ENCODE measurements at places on chromosomes 1 and 21. TPM values are rescaled to one million over a fixed set of nuclear protein-coding genes. Genes with fewer than 3 reads are reported as not detected.

DNA sequence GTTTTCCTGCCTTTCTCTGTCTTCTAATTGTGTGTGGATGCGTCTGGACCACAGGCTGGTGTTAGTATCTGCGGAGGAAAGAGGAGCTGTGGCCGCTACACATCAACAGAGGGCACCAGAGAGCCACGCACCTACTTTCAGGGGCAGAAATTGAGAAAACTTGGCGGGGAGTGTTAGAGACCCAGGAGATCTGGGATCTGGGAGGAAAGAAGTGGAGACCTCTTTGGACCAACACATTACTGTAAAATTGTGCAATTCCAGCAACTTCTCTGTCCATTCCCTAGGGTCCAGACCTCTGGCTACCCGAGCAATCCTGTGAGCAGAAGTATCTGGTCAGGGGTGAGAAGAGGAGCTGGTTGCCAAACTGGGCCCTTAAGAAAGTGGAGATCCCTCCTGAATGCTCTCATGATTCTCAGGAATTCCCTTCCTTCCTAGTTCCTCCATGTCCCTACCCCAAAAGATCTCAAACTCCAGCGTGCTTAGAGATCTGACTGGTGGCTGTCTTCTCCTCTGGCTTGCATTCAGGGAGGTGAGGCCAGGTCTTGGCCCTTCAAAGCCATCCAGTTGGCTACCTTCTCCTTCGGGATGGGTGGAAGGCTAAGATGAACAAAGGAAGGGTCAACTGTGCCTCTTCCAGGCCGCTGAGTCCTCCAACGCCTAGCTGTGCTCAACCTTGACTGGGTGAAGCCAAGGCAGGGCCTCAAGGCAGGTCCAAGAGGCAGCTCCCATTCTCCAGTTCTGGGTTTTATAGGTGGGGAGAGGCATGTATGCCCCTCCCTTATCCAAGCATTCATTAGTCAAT lies 1.2 kb upstream of the KIRREL1 start:
- no peaks in the 10 kb centered on the region for H3K36me3 ChIP-seq
- H3K27me3 ChIP-seq = peaks cover 12% of the 10 kb centered on the region
- H3K4me1 ChIP-seq = peaks cover 38% of the 10 kb centered on the region
- peak; percentile 89 for DNase-seq

DNA sequence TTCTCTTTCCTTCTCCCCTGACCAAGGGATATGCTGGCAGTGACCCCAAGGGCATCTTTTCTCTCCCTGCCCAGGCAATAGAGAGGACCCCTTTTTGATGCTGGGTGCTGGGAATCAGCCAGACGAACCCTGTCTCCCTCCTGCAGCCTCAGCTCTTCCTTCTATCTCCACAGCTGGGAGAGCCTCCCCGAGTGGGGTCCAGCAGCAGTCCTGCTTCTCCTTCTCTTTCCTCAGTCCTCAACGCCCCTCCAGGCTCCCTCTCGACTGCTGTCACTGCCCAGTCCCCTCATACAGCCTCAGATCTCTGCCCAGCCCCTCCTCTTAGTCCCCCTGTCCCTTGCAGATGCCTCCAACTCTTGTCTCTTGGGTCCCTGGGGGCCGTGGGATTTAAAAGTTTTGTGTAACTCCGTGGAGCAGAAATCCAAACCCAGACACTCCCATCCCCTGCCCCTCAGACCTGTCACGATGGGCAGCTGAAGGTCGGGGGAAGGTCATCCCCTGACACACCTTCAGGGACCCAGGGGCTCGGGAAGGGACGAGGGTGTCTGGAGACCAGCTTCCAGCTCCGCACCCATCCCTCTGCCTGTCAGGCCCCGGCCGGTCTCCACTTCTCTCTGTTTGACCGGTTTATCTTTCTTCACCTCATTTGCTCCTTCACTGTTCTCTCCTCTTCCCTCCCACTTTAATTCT lies 5.8 kb upstream of the ETV3L start:
- peaks cover 13% of the 10 kb centered on the region for H3K4me1 ChIP-seq
- no peaks in the 10 kb centered on the region for H3K27me3 ChIP-seq
- H3K36me3 ChIP-seq = no peaks in the 10 kb centered on the region
- H3K4me3 ChIP-seq = no peak overlapping the region
- peak overlapping the region; percentile 80 for H3K27ac ChIP-seq
- DNase-seq = no peak

DNA sequence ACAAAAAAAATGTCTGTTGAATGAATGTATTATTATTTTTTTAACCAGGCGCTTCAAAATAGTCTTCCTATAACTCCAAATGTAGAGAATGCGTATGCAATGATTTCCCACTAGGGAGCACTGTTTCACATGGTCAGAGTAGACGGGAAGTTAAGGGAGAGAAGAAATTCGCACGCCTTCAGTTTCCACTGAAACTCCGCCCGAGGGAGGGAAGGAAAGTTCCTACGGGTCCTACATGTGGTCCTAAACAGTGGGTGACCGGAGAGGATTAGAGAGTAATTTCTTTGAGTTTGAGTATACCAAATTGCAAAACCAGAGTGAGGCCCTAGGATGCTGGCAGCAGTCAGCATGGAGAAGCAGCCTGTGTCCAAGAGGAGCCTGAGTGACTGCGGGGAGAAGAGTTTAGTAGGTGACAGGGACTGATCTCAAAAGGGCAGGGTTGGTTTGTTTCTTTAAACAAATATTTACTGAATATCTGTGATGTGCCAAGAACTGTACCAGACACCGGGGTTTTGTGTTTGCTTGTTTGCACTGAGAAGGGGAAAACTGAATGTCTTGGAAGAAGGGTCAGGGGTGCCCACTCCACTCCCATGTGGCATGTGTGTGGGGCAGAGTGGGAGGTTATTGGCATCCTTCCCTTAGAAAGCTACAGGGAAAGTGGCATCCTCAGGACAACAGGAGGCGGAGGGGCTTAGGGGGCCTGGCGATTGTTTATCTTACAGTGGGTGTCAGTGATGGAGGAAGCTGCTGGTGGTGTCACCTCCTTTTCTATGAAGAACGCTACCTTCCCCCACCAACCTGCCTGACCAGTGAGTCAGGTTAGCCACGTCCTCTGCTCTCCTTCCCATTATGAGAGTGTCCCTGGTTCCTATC lies 22.8 kb downstream of the RNU5D-1 start:
- peaks cover 15% of the 10 kb centered on the region for H3K27me3 ChIP-seq
- no peak overlapping the region for H3K4me3 ChIP-seq
- no peak overlapping the region for H3K27ac ChIP-seq
- DNase-seq = no peak
- peaks cover 12% of the 10 kb centered on the region for H3K4me1 ChIP-seq
- H3K36me3 ChIP-seq = no peaks in the 10 kb centered on the region

- H3K4me1 ChIP-seq = peaks cover 10% of the 10 kb centered on the region
- peak overlapping the region; percentile 95 for H3K27ac ChIP-seq
- peak overlapping the region; percentile 79 for H3K4me3 ChIP-seq
- H3K27me3 ChIP-seq = no peaks in the 10 kb centered on the region
Observed at GRCh38 chr1:30718636-30719405, 4.6 kb downstream of the MATN1 start.

FGR gene
- total RNA-seq = not detected

SPATA21 gene
- total RNA-seq = not detected

CFHR4 gene
- not detected for total RNA-seq
